ENCODE measurements at places on chromosomes 11 and 22.

DNA sequence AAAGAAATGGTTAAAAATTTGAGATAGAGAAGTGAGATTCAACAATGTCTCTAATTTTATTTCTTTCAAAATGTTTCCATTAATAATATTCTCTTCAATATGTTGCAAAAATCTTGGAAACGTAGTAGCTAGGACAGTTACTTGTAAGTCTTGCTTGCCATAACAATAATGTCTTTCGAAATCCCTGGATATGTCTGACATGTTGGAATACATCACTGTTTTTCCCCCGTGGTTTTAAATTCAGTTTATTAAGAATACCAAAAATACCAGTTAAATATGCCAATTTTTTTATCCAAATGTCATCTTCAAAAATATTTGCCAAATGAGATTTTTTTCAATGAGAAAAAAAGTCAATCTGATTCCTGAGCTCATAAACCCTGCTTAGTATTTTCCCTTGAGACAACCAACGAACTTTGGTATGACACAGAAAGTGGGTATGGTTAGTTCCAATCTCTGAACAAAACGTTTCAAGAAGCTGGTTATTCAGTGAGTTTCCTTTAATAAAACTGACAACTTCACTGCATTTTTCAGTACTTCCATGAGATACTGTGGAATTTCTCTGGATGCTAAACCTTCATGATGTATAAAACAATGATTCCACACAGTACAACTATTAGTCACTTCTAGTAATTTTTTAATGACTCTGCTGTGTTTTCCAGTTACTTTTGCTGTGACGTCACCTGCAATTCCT lies 36.7 kb upstream of the AMPD3 start:
- DNase-seq, result no peak

DNA sequence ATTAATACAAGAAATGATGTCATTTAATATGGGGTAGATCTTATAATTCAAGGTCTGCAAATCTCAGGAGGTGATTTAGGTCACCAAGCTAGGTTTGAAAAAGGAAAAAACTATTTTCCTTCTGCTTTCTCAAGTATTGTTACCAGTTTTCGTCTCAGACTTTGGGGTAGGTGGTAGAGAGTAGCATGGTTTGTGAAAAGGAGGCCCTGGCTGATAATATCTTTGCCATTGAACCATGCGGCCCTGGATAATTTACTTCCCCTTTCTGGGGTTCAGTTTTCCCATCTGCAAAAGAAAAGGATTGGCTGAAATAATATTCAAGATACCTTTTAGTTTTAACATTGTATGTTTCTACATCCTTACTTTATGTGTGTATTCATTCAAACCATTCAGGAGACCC lies 92.1 kb downstream of the WNT11 start:
- DNase-seq, result no peak

DNA sequence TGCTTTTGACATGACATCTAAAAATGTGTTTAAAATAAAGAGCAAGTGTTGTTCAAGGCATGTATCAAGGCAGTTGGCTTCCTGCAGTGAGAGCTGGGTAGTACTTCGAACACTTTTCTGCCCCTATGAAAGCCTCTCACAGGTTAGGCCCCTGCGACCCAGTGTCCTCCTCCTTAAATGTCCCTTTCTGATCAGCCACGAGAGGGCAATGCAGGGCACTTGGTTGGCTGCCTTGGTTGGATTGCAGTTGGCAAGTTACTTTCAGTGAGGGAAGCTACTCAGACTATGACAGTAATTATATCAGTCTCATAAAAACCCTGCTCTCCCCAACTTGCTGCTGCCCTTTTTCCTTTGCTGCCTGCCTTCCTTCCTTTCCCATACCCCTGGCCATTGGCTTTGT lies 743.8 kb downstream of the NTM start:
- peak; percentile 11 for DNase-seq

DNA sequence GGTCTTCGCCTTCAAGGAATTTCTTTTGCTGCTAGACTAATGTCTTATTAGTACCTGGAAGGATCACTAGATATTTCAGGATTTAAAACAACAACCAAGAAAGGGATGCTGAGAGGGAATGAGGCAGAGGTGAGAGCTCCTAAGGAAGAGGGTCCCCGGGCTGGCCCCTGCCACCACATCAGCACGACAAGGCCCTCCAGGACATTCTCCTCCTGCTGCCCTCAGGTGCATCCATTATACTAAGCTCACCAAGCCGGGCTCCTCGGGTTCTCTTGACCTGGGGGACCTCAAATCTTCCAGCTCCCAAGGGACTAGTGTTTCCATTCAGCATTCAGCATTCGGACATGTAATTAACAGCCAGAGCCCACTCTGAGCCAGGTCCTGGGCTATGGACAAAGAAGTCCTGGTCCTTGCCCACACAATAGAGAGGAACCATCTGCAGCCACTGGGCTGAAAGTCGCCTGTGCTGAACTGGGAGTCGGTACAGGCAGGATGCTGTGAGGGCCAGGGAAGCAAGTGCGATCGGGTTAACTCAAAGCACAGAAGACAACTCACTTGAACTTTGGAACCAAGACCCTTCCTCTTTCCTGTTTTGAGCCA lies 29.4 kb upstream of the OAF start:
- DNase-seq, result no peak

DNA sequence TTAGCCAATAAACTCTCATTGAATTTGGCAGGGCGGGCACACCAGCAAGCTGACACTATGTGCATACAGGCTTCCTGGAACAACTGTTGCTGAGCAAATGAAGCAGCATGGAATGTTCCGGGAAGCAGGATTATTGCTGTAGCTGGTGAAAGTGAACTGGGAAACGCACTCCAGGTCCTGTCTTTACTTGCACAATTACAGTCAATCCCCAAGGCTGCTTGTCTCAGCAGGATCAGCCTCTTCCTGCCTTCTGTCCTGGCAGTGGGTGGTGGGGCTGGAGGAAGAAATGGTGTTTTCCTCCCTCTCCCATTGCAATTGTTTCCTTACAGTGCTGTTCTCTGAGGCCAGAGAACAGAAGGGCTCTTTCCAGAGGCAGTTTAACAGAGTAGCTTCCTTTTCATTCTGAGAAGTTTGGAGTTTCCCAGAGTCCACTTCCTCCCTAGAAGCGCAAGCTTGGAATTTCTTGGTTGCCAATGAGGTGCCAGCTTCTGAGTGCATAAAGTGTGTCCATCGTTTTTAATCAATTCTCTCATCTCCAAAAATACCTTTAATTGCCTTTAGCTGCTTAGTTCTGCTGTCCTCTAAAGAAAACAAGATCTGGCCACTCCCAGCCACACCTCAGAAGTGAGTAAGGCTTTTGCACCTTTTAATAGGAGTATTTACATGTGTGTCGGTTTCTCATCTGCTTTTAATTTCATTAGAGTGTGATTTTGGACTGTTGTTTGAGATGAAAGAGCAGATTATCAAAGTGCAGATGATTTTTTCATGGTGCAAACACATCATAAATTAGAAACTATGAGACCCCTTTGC lies 19.9 kb downstream of the CD44 start:
- no peak for DNase-seq

GRCh38 chr11:63829823-63830489 lies 9.0 kb upstream of the MARK2 start:
- no peak for DNase-seq

- no peak for DNase-seq
Observed at GRCh38 chr11:41622707-41623359, 163.4 kb upstream of the LRRC4C start.

DNA sequence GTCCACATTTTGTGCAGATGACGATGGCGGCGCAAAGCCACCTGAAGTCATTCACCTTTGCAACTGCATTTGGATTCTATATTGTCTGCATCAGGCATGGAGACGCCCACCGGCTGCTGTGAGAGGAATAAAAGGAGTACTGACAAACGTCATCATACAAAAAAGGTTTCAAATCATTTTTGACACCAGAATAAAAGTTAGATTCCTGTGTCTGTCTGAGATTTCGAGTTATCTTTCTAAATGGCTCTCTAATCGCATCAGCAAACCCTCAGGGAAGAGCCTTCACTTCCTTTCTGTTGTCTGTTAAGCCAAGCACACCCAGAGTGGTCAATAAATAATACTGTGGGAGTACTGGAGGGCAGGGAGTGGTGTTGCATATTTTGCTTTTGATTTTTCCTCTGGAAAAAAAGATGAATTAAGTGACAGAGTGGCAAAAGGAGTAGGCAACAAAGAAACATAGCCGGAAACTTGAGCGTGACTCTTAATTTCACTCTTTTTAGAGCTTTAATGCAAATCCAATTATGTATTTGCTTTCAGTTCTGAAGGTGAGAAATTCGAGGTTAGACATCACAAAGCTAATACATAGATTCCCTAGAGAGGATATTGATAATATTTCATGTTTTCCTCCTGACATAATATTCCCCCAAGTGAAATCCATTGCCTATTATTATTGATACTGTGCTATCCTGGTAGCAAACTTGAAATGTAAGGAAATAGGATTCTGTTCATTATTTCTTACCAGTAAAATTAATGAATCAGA lies 150.8 kb upstream of the MTMR2 start:
- DNase-seq, result no peak

DNA sequence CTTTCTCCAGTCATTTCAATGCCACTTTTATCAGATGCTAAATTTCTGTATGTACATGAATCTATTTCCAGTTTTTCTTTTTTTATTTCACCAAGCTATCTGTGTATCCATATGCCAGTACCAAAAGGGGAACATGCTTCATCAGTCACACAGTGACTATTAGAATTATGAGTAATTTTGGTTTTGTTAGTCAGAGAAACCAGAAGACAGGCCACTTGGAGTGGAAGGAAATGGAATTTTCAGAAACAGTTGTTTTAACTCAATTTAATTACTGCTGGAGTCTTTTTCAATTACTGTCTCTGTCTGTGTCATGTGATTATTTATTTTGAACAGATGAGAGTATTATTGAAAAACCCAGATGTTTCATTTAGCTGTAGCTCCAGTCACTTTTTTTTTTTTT lies 84.6 kb upstream of the ANO3 start:
- DNase-seq, result no peak

DNA sequence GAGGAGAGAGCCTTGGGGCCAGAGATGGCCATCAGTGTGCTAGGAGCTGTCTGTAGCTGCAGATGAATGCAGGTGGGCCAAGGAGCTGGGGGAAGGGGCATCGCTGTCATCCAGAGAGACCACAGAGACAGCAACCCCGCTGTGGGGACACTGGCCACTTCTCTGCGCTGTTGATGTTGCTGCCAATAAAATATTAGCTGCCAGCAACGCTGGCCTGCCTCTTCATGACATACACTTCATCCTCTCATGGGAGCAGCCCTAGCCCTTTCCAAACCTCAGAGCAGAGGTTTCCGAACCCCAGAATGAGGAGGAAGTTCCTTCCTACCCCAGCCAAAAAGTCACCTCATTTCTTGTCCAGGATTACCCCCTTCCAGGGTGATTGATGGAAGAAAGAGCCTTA lies 106.2 kb downstream of the PARVA start:
- DNase-seq, result no peak

DNA sequence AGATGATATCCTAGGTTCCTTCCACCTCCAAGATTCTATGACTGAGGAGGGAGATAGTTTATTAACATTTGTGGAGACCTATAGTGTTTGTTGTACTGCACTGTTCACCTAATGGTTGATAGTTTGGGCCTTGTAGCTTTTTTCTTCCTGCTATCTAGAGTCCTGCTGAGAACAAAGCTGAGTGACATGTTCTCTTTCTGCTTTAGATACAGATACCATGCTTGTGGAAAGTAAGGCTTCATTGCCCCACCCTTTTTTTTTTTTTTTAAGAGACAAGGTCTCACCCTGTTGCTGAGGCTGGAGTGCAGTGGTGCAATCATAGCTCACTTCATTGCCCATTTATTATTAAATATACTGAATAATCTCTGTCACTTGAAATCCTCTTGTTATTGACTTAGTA lies 12.3 kb downstream of the DLAT start:
- no peak for DNase-seq

DNA sequence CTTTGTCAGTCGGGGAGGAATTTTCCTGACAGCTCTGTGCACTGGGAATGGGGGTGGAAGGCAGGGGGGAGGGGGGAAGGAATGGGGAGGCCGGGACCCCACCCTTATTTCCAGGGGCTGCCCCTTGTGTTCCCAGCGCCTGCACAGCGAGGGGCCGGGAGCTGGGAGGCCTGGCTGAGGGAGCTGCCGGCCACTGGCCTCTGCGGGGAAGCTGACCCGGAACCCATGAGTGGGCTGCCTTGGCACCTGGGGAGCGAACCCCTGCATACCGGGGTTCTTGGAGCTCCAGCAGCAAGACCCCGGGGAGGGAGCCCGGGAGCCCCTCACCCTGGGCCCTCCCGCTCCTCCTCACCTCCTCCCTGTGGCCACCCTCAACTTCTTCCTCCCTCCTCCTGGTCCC lies 3.5 kb downstream of the H19 start:
- DNase-seq, result no peak

DNA sequence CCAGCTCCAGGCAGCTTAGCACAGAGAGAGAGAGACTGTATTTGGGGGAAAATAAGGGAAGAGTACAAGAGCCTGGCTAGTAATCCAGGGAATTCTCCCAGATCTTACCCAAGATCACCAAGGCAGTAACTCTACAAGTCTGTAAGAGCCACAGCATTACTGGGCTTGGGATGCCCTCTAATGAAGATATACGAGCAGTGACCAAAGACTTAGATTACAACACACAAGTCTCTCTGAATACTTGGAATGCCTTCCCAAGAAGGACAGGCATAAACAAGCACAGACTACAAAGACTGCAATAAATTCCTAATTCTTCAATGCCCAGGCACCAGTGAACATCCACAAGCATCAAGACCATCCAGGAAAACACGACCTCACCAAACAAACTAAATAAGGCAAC lies 17.7 kb downstream of the DNAJC24 start:
- DNase-seq, result no peak

GRCh38 chr22:49934891-49935557 lies 16.6 kb downstream of the CRELD2 start:
- DNase-seq, result peak; percentile 36

DNA sequence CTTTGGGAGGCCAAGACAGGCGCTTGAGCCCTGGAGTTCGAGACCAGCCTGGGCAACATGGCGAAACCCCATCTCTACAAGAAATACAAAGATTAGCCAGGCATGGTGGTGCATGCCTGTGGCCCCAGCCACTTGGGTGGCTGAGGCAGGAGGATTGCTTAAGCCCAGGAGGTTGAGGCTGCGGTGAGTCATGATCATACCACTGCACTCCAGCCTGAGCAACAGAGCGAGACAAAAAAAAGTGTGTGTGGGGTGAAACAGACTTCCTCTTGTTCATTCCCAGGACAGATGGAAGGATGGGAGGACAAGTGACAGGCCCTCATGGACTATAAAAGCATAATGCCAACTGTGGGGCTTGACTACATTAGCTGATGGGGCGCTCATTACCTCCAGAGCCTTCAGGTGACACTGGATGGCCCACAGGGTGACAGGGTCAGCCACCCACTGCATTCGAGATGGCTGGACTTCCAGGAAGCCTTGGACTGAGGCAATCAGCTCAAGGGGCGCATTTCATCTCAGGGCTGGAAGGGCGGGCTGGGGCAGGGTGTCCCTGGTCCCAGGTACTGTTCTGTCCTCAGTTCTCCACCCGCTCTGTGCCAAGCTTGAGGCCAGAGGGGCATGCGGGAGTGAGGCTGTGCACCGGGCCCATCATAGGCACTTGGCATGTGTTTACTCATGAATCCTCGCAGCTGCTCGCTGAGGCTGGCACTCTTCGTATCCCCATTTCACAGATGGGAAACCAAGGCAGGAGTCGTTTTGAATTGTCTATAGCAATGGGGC lies 12.5 kb downstream of the NPTXR start:
- DNase-seq, result no peak

- no peak for DNase-seq
Observed at GRCh38 chr11:31757260-31757835, 53.8 kb downstream of the PAX6 start.

- DNase-seq, result no peak
Observed at GRCh38 chr11:11382858-11383532, 29.9 kb upstream of the CSNK2A3 start.

All from NCI-H460 (cell line).